Activated naive CD8-positive, alpha-beta T cell treated with anti-CD3 and anti-CD28 coated beads, Interleukin-2, amount 50 U/mL, for 24 hours (primary cell): ENCODE measurements at places on chromosomes 6 and 20.

- no peak for DNase-seq
Observed at GRCh38 chr6:150196942-150197745, 54.3 kb downstream of the PPP1R14C start.

- no peak for DNase-seq
Observed at GRCh38 chr6:12334526-12335130, 44.5 kb downstream of the EDN1 start.

GRCh38 chr20:33964441-33964840, 29.3 kb upstream of the RALY start:
- no peak for DNase-seq

DNA sequence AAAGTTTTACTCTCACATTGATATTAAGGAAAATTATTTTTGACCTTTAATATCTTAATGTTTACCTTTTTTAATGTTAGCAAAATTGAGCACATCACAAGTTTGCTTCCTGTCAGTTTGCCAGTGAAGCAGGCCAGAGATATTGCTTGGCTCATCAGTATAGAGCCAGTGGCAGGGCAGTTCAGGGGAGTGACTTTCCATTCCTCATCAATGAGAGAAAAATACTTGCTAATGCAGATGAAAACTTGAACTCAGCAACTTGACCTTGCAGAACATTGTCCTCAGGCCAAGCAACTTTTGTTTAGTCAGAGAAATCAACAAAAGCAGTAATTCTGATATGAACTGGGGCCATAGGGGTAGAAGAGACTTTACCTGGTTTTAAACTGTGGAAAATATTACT, 6.9 kb downstream of the TAB2 start:
- DNase-seq: no peak

DNA sequence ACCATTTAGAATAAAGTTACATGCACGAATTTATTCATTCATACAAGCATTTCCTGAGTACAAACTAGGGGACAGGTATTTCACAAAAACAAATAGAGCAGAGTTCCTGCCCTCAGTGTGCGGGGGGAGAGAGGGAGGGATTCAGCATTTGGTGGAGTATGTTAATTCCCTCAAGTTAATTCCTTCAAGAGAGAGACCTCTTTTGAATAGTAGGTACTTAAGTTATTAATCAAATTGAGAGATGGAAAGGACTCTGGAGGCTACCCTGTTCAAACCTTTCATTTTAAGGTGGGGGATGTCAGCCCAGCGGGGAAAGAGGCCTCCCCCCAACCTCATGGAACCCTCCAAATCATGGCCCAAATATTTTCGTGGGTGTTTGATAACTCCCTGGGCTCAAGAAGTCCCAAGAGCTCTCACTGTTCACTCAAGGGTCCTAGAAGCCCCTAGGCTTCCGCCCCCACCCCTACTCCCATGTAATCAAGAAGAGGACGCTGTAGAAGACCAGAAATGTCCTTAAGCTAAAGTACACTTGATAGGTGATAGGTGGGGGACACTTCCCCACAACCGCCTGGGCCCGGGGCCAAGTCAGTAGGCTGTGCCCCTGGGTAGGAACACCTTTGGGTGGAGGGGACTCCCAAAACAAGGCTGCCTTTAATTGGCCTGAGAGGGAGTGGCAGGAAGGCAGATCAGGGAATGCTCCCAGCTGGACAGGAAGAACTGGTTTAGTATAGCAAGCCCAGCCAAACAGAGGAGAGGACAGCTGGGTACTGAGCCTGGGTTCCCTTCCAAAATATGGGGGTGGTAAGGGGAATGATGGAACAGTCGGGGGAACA, 2.9 kb downstream of the SDC4 start:
- DNase-seq: no peak

DNA sequence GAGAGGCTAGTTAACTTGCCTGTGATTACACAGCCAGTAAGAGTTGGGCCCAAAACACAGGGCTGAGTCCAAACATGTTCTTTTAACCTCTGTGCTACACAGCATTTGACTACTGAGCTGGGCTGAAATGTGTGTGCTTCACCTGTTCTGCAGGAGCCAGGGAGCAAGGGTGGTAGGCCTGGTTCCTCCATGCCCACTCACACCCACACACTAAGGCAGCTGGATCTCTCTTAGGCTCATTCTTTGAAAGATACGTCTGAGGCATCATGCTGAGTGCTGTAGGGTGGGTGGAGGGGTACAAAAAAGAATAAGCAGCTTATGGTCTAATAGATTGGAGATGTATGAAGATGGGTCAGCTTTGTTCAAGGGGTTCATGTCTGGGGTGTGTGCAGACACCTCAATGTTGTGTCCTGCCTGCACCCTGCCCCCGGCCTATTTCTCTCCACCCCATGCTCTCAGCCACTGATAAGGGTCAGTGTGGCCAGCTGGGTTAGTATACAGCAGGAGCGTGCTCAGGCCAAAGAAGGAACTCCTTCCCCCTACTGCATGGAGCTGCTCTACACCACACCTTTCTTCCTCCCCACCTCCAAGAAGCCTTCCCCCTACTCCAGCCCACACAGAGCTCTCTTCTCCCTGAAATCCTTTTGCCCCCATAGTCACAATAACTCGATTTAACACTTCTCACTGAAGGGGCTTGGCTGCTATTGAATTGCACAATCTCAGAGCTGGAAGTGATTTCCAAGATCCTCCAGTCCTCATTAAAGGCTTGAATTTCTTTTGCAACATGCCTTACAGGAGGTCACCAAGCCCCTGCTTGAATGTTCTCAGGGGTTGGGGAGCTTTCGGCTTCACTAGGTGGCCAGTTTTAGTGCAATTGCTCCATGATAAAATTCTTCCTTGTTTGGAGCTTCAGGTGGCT, 3.4 kb downstream of the PPP2R5D start:
- DNase-seq: no peak

GRCh38 chr6:84549917-84550316, 214.5 kb downstream of the TBX18 start:
- no peak for DNase-seq

- DNase-seq: no peak
Observed at GRCh38 chr20:3161316-3162079, 1.8 kb upstream of the FASTKD5 start.

GRCh38 chr20:59561614-59562277, 42.6 kb upstream of the PHACTR3 start:
- DNase-seq: no peak

DNA sequence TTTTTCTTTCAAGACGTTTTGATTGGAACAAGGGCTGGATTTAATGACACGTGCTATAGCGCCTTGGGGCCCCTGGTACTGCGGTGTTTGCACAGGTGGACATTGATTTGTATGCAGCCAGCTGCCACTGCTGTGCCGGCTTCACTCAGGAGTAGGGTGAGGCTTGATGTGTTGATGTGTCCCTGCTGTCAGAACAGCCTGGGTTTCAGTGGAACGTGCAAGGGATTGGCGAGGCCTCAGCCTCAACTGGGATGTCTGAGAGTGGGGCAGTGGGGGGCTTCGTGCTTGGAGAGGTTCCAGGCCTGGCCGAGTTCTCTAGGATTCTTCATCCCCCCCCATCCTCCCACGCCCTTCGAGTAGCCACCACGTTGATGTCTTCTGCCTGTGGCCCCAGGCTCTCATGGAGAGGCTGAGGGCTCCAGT, 23.0 kb downstream of the PYGB start:
- DNase-seq: no peak

GRCh38 chr20:1124421-1124820, 6.0 kb downstream of the PSMF1 start:
- no peak for DNase-seq

GRCh38 chr6:122063076-122063475, 336.4 kb upstream of the HSF2 start:
- DNase-seq: no peak

GRCh38 chr6:122007339-122007738, 392.1 kb upstream of the HSF2 start:
- DNase-seq: no peak

- no peak for DNase-seq
Observed at GRCh38 chr6:57087916-57088315, 2.1 kb upstream of the ZNF451 start.

GRCh38 chr20:22686097-22686496, 101.7 kb upstream of the FOXA2 start:
- no peak for DNase-seq

DNA sequence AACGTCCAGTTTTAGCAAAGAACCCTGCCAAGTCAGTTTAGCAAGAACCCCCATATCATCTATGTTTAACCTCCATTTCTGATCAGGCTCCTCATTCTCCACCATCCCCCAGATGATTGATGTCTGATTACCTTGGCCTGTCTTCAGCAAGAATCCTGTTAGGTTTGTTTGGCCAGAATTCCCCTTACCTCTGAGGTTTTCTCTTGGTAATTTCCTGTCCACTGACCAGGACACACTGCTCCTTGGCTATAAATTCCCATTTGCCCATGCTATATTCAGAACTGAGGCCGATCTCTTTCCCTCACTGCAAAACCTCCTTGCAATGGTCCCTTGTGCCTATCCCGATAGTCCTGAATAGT, 27.0 kb downstream of the ZNF311 start:
- DNase-seq: no peak

GRCh38 chr6:99178168-99178567, 171.3 kb downstream of the FAXC start:
- no peak for DNase-seq

DNA sequence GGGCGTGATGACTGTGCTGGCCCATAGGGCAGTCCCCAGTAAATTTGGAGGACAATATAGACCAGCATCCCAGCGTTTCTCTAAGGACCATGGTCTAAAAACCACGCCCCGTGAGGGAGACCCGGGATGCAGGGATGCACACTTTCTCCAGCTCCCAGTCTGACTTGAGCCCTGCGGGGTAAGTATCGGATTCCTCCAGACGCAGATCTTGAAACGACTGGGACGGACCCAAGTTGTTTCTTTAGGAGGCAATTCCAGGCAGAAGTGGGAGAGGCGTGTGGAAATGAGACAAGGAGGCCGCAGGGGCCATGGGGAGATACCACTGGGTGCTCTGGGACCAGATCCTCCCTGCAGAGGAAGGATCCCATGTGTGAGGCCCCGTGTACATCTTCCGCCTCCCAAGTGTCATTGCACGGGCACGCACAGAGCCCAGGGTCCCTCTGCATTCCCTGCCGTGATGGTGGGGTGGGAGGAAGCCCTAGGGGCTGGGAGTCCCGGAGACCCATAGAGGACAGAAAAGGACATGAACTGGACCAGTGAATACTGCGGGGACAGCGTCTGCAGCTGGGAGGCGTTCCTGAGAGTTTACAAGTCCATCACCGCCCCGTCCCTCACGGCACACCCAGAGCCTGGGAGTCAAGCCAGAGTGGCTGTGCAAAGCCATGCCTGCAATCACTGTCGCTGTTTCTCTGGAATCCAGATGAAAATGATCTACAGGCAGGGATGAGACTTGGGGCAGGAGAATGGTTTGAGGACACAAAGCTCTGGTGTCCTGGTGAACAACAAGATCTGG, 522.9 kb downstream of the CDH26 start:
- no peak for DNase-seq

DNA sequence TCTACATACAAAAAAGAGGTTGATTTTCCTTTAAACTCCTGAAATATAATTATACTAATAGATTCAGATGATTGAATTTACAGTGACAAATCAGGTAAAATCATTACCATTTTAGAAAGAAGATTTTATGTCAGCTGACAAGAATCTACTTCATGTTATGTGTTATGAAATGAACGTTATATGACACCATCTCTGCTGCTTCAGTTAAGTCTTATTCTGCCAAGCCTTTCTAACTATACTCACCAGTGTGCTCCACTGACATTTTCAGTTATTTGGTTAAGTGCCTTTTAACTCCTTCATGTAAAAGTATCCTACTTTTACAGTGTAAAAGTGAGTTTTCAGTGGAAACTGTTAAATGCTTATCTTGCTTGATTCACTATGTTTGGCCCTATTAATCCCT, 80.4 kb downstream of the RWDD2A start:
- DNase-seq: no peak

DNA sequence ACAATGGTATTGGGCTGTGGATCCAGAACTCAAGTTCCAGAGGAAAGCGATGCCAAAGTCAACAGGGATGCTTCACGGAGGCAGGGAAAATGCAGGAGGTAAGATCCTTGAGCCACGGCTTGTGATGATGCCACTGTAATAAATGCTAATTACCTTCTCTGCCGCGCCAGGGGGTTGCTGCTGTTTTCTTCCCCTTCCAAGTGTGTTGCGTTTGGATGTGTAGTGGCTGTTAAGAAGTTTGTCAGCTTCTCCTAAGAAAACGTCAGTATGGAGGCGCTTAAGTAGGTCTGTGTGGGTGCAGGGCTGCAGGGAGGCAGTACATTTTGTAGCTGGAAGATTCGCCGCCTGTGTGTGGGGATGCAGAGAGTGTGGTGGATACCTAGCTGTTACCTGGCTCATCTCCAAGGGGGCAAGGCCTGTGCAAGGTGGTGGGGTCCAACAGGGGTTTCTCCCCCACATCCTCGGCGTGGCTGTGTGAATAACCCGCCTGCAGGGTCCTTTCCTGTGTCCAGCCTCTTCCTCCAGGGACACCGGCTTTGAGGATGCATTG, 318.7 kb downstream of the CDH4 start:
- no peak for DNase-seq

DNA sequence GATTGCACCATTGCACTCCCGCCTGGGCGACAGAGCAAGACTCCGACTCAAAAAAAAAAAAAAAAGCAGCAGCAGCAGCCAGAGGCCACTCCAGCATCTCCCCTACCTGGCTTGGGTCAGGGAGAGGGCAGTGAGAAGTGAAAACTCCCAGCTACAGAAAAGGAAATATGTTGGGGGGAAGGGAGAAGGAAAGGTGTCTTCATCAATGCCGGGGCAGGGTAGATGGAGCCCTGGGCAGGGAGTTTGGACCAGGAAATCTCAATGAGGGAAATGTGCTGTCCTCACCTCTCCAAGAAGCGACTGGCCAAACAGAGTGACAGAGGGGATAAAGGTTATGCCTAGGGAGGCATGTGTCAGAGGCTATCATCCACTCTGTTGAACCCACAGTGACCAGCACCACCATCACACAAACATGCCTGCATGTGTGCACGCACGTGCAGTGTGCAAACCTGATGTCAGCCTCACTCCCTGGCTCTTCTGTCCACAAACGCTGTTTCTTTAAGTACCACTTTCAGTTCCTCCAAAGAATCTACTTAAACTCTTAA, 887 bp upstream of the AIF1 start:
- DNase-seq: no peak

DNA sequence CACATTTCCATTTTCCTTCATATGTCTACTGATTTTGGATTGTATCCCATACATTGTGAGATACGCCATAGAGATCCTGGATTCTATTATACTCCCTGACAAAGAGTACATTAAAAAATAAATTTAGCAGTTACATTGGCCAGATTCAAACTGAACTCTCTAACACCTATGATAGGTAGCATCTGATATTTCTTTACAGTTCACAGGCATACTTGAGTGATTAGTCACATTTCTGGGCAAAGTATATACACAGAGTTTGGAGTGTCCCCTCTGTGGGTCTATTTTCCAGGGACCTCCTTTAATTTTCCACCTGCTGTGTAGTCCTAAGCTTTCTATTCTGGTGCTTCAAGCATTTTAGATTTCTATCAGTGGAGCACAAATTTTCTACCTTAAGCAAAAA, 96.4 kb downstream of the TBC1D32 start:
- no peak for DNase-seq

GRCh38 chr20:4677846-4678245, 43.9 kb upstream of the PRND start:
- no peak for DNase-seq

GRCh38 chr20:38579219-38579910, 1.6 kb upstream of the ADIG start:
- no peak for DNase-seq
